ENCODE measurements at places on chromosomes 7 and 10. TPM values are rescaled to one million over a fixed set of nuclear protein-coding genes. Genes with fewer than 3 reads are reported as not detected.

DNA sequence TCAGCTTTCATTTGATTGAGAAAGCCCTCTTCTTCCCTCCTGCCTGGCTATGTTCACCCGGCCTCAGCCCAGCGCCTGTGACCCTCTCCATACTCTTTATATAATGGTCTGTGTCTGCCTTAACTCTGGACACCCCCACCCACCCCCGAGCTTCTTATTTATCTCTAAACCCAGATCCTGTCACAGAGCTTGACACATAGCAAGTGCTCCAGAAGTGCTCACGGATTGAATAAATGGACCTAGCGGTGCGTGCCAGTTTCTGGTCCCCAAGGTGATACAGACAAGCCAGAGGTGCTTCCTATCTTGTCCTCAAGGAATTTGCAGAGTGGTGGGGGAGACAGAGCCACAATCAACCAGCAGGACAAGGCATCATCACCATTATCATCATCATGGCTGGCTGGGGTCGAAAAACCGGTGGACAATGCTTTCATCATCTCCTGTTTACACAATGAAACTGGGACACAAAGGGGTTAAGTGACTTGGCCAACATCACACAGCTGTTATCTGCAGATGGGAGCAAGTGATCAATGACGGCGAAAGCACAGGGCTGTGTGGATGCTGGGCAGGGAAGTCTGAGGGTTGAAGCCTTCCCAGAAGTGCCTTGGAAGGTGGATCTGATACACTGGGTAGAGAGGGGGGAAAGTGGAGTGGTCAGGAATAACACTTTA is 2.2 kb upstream of the LOXL4 start:
- no peak for DNase-seq

DNA sequence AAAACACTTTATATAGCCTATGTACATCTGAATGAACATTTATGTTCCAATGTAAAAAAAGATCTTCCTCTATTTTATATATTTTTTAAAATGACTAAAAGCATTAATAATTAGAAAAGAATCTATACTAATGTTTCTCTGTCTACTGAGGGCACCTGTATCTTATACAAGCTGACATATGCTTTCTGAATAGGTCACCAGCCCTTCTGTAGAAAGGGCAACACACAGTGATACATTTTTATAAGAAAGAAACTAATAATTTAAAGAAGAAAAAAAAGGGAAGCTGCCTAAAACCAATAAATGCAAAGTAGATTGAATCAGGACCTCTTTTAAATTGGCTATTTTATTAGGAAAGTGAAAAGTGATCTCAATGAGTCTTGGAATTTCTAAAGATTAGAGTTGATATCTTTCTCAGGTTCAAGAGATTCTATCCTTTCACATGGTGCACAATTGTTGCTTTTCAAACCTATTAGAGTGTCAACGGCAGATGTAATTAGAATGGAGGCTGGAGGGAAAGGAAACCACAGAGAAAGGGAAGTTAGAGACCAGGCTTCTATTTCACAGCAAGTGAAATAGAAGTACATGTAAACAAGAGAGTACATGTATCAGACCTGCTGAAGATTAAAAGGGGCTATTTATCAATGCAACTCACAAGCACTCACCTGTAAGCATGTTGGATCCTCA is 6.3 kb downstream of the MTPN start:
- DNase-seq: no peak

DNA sequence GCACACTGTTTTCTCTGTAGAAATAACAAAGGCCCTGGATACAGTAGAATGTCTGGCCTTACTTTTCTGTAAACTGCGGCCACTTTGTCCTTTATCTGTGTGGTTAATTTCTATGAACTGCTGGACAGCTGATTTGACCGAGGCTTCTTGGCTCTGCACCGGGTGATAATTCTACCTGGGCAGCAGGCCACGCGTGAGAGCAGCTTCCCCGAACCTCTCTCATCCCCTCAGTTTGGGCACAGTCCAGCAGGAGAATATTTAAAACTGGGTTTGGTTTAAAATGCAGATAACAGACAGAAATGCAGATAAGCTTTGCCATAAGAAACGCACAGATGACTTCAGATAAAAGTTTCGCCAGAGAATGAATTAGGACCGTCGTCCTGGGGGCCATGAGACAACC is 81.0 kb downstream of the CELF2 start:
- DNase-seq: no peak

DNA sequence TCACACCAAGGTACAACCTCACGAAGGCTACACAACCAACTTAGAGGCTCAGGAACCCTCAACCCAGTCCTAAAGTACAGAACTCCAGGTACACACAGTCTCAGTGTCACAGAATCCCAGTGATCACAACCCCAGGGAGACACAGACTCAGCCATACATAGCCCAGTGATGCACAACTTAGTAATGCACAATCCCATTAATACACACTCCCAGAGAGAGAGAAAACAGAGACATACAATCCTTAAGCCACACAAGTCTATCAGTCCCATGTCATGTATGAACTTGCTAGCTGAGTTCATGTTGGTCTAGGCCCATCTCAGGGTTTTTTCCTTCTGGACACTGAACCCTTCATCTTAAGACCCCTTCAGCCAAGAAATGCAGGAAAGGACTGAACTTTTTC is 4.6 kb downstream of the KCNIP2 start:
- no peak for DNase-seq

- no peak for DNase-seq
Observed at GRCh38 chr7:131358636-131359035, 31.0 kb downstream of the MKLN1 start.

DNA sequence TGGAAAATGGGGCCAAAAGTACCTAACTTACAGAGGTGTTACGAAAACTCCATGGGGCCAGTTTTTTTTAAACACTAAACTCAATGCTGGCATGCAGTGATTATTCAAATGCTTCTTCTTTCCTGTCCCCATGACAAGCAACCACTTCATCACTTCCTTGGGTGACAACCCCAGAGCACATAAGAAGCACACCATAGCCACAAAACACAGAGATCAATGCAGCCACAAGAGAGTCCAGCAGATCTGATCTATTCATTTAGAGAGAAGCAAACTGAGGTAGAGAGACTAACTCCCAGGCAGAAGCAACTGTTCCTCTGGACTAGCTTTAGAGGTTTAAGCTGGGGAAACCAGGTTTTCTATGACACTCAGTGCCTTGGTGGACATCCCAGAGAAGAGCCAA is 180.0 kb downstream of the GRID1 start:
- no peak for DNase-seq

DNA sequence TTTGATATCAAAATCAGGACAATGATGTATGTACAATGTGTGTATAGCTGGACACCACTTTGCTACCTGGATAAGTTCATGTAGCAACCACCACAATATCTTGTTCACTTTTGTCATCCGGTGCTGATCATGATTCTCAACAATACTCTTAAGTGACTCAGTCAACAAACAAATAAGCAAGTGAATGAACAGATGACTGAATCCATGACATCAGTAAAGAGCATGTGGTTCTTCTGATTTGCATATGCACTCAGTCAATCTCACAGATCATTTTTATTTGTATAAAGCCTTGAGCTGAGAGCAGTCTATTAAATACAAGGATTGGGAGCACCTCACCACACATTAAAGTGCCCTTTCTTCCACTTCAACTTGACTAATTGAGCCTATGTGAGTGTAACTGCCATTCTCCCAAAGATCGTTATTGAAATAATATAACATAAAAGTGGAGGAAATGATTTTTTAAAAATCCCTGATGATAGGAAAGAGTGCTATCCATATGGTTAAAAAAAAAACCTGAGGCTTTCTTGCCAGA is 69.5 kb downstream of the NPSR1 start:
- DNase-seq: no peak

DNA sequence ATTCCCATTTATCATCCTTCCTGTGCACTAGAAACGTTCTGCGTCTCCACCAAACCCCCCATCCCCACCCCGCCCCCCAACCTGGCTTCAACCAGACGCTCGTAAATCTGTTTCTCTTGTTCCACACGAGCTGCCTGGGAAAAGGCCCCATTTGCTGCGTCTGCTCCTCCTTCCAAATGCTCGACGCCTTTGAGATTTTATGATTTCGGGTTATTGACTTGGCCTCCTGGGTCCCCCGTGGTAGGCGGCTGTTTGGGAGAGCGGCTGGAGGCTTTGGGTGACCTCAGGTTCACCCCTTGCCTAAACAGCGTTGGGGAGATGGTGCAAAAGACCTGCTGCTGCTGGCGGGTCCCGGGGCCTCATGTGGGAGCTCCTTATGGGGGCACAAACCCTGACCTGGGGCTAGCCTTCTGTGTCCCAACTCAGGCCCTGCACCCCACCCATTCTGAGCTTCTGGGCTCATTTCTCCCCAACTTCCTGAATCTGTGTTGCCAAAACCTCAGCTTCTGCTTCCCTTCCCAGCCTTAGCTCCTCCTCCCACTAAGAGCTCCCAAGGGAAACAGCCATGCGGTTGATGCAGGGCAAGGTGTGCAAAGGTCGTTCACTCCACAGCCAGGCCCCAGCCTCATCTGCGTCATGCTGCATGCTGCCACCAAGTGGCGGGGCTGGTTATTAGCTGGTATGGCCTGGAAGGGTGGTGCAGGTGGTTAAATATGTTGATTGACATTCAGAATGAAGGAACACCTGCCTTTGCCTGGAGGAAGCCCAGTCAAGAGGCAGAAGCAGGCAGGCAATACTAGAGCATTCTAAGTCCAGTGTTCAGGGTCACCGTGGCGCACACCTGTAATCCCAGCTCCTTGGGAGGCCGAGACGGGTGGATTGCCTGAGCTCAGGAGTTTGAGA is 49.1 kb upstream of the ELN start:
- peak; percentile 43 for DNase-seq

GRCh38 chr10:29131952-29132547 is 156.8 kb upstream of the LYZL1 start:
- no peak for DNase-seq

- no peak for DNase-seq
Observed at GRCh38 chr10:60747817-60748469, 30.3 kb upstream of the CDK1 start.

- no peak for DNase-seq
Observed at GRCh38 chr7:87105401-87105800, 45.9 kb upstream of the ELAPOR2 start.

- no peak for DNase-seq
Observed at GRCh38 chr7:75823198-75823910, 9.7 kb upstream of the CCL24 start.

- DNase-seq: no peak
Observed at GRCh38 chr10:48300556-48300955, 5.9 kb upstream of the MAPK8 start.

GRCh38 chr7:55099821-55100543 is 81.2 kb downstream of the EGFR start:
- DNase-seq: peak; percentile 65

- DNase-seq: no peak
Observed at GRCh38 chr10:129136951-129137350, 330.1 kb upstream of the MGMT start.

GRCh38 chr10:83012866-83013265 is 1126.4 kb upstream of the GHITM start:
- DNase-seq: peak; percentile 4

DNA sequence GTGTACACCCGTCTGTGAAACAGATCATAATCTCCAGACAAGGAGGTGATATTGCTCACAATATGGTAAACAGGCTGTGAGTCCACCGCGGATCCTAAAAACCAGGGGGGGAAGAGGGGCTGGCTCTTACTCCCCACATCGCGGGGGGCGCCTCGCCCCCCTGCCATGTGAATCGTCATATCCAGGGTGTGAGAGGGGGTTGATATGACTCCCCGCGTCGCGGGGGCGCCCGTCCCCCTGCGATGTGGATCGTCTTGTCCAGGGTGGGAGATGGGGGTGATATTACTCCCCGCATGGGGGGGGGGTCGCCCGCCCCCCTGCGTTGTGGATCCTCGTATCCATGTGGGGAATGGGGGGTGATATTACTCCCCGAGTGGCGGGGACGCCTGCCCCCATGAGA is 30.9 kb downstream of the OCM2 start:
- DNase-seq: no peak

GRCh38 chr7:149257146-149257545 is 4.8 kb upstream of the ZNF783 start:
- peak; percentile 3 for DNase-seq

GRCh38 chr10:80000541-80000940 is 51.6 kb upstream of the SFTPD start:
- DNase-seq: no peak

- DNase-seq: no peak
Observed at GRCh38 chr7:2575046-2575732, 16.4 kb downstream of the IQCE start.

DNA sequence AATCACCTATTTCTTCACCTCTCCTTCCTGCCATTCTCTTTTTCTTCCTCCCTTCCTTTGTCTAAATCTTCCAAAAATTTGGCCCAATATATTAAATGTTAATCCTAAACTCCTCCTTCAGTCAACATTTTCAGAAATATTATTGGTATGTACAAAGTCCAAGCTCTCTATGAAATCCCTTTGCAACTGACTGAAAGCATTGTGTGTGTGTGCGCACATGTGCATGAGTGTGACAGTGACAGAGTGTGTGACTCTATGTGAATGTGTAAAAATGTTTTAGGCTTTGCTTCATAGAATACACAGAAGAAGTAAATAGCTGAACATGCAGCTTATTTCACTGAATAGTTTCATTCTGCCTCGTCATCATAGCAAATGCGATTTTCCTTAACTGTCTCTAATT is 7.0 kb downstream of the GPAM start:
- no peak for DNase-seq

DNA sequence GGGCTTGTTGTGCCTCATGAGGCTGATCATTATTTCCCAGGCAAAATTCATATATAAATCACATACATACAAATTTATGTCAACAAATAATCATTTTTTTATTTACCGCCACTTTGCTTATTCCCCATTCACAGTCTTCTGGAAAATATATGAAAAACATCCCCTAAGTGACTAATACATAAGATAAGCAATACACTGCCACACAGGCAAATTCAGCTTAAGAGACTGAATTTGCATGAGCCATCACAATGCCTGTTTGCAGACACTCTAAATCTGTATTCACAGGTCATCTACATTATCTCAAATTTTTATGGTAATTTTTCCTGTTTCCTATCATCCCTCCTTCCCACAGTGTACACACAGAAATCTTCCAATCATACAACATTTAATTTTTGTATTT is 13.2 kb downstream of the OSBPL3 start:
- DNase-seq: no peak

DNA sequence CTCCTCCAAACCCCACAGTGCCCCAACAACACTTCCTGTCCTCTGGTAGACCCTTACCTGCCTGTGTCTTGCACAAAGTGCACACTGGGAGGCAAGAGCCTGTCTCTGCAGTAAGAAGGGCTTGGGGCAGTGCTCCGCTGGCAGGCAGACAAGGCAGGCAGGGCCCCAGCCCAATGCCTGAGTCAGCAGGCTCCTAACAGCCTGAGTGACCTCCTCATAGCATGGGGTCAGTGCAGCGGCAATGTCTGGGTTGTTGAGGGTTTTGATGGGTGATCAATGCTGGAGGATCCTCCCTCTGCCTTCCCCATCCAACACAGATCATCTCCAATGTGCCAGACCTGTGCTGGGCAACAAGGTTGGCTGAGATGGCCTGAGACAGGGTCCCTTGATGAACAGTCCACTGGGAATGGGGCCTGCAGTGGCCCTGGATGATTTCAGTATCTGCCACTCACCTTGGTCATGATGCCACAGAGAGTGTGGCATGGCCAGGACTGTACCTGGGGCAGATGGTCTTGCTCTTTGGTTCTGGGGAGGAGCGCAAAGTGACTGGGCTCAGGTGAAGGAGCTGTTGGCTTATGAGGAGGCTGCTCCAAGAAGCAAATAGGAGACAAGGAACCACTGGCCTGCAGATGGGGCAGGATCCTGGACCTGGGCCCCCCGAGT is 55.6 kb upstream of the CAMK2B start:
- peak; percentile 36 for DNase-seq

Gene TAS2R16
- not detected for total RNA-seq

Gene CDC14C
- under 0.01 TPM for total RNA-seq

Gene ASCC1
- 32.5 TPM for total RNA-seq

Gene ARF5
- total RNA-seq: 75.6 TPM

Gene NPS
- not detected for total RNA-seq

Gene TDRD1
- 0.64 TPM for total RNA-seq

Gene GPNMB
- 60.9 TPM for total RNA-seq

Data from fibroblast of villous mesenchyme (primary cell).